ENCODE measurements at places on chromosomes 5 and 9.

- no peak for DNase-seq
These were observed 1123.8 kb upstream of the CDH6 start for GRCh38 chr5:30069441-30070263.

- no peak for DNase-seq
These were observed 118.1 kb downstream of the WNK2 start for GRCh38 chr9:93301911-93302541.

DNA sequence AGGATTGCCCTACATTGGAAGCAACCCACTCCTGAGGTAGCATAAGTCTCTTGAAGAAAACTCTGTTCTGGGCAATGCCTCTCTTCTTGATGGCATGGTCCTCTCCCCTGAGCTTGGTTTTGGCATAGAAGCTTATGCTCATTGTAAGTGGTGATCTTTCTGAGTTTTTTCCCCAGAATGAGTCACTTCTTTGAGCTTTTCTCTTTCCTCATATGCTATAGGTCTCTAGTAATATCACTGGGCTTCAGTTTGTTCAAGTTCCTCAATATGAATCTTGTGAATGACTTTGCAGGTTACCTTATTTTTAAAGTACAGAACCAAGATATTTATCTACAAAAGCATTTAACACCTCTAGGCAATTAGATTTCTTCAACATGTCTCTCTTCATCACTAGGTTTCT lies 76.5 kb upstream of the ATG10 start:
- DNase-seq, result no peak

DNA sequence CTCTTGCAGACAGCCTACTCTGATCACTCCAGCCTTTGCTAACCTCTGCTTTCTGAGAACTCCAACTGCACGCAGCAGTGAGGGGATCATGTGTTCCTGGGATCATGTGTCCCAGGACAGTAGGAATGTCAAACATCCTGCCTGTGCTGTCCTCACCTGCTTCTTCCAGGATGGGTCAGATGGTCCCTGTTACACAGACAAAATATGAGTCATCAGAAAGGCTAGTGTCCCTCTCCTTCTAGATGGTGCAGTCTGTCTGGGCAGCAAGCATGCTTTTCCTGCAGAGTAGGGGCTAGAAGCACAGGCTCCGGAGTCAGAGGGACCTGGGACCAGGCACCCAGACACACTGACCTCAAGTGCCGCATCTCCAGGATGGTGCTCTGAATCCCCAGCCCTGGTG lies 20.1 kb upstream of the SLC25A48 start:
- no peak for DNase-seq

DNA sequence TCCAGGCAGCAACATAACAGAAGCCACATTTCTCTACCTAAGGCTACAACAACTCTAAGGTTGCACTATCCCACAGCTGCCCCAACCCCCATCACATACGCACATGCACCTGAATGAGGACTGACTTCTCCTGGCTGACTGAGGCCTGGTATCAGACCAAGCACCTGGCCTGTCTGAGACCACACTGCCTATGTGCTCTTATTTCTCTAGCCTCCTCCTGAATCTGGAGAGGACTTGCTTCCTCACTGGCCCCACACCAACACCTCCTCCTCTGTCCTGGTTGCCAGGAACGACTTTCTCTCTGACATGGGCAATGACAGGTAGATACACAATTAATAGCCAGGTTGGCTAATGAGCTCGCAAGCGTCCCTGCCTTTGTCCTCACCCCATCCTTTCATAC lies 14.9 kb upstream of the VDAC1 start:
- no peak for DNase-seq

DNA sequence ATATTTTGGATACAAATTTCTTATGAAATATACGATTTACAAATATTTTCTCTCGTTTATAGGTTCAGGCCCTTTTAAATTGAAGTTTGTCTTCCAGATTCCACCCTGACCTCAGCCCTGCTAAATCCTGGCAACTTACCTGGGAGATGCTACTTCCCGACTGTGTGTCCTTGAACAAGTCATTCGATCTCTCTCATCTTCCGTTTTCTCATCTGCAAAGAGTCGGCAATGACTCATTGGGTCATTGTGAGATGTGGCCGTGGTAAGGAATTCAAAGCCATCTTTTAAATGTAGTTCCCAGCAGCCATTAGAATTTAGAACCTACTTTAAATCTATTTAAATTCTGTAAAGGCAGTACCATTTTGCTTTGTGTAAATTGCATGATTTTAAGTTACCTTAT lies 72.5 kb downstream of the LHX2 start:
- DNase-seq, result no peak

DNA sequence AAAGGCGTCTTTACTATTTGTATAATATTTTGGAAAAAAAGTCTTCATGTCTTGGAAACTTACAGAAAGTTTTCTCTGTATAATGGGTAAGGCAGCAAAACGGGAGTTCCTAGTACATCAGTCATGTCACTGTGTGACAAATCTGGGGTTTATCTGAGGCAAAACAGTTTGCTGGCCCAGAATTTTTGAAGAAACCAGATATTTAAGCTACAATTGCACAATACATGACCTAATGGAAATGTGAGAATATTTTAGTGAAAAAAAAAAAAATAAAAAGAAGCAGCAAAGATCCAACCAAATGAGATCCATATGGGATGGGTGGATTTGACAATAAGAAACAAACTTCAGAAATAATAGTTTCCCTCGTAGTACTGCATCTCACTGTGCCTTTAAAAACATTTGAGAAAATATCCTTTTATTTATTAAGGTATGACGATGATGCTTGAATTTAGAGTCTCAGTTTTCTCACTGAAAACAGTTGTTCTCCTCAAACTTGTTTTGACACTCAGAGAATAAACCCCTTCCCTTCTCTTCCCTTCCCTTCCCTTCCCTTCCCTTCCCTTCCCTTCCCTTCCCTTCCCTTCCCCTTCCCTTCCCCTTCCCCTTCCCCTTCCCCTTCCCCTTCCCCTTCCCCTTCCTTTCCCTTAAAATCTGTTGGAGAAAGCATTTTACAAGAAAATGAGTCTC lies 180.5 kb upstream of the TUT7 start:
- no peak for DNase-seq

DNA sequence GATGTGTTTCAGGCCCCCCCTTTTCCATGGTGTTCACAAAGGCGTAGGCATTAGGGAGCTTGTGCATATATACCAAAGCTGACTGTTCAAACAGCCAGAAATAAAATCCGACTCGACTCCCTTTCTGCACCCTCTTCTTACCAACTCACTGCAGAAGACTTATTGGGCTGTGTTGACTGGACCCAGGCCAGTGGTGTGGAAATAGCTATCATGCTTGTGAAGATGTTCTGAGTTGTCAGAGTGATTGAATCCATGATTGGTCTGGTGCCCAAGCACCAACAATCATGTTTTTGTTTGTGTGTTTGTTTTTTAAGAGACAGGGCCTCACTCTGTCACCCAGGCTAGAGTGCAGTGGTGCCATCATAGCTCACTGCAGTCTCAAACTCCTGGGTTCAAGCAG lies 21.6 kb downstream of the TJP2 start:
- no peak for DNase-seq

GRCh38 chr9:109256336-109256735 lies 64.5 kb downstream of the EPB41L4B start:
- no peak for DNase-seq

GRCh38 chr5:149832636-149833035 lies 102.5 kb downstream of the PPARGC1B start:
- DNase-seq, result no peak

GRCh38 chr5:93070938-93071337 lies 510.1 kb downstream of the NR2F1-AS1 start:
- DNase-seq, result no peak

DNA sequence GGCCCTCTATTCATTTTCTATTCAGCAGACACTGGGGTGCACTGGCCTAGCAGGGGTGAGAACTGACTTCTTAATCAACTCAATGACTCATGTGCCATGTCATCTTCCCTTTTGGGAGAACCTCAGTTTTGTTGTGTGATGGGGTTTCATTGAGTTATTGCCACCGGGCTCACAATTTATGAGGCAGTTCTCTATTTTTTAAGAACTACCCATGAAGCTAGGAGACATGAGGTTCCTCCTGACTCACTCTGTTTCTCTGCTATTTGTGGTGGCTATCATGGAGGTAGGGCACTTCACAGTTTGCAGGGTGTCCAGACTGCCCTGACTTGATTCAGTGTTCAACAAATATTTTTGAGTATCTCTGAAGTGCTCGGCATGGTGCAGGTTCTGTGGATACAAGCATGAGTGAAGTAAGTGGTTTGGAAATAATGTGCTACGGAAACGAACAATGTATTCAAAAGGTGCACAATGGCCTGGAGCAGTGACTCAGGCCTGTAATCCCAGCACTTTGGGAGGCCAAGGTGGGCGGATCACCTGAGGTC lies 39.3 kb downstream of the SPARC start:
- DNase-seq, result no peak

DNA sequence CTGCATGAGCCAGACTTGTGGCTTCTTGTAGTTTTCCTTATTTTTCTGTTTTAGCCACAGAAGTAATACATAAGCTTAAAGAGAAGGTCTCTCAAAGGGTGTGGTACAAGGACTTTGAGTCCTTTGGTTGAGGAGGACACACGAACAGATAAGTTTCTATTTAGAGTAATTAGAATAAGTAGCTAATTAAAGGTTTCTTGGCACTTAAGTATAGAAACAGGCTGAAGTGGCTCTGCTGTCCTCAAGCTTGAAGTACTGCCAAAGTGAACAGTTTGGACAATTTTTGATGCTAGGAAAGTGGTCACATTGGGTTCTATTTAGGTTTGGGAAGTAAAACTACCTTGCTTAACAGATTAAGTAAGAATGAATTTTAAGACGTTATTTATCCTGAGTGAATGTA lies 278.3 kb upstream of the MPDZ start:
- no peak for DNase-seq

DNA sequence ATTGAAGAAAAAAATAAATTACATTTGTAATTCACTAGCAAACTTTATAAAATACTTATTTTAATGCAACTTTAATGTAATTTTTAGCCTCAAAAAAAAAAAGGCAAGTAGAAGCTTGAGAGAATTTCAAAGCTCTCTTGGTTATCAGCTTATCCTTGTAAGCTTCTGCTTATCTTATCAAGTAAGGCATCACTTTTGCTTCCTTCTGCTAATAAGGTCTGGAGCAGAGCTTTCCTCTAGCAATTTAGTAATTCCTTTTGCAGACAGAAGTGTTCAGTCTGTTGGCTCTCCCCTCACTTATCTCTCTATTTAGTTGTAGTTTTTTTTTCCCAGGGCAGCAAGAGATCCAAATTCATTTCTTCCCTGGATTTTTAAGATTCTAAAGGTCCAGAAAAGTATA lies 525.0 kb downstream of the ISL1 start:
- DNase-seq, result no peak

DNA sequence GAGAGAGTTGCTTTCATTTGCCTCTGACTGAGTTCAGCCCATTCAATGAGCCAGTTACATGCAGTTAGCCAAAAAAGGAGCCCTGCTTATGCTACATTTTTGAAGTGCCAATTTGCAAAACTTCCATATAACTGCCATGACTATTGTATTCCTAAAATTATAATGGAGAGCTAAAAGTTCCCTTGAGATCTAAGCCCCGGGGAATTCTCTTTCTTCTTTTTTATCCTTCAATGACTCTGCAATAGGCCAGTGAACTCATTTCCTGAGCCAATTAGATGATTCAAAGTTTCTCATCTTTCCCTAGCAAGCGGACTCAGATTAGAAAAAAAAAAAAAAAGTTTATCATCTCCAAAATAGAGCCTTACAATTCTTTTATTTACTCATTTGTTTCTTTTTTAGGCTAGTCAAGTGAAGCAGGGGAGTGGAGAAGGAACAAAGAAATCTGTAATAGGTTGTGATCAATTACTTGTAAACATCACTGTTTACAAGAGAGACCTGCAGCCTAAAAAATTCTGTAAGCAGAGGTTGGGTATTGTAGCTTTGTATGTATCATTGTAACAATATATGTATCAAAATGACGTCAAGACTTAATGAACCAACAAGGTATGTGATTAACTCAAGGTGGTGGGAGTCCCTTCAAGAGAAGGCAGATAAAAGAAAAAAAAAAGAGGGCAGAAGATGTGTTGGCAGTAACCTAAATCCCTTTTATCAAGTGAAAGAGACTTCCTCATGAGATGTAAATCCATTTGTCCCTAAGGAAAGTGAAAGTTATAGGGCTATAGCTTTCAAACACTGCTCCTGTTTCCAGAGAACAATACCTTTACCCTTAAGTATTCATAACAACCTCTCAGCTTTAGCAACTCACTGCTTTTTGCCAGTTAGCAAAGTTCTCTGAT lies 48.7 kb upstream of the HOMER1 start:
- DNase-seq, result no peak

- peak; percentile 47 for DNase-seq
These were observed 3.1 kb downstream of the ARHGEF39 start for GRCh38 chr9:35661756-35662350.

GRCh38 chr5:180631549-180632383 lies 17.6 kb downstream of the FLT4 start:
- DNase-seq, result no peak

- no peak for DNase-seq
These were observed 41.9 kb downstream of the TJP2 start for GRCh38 chr9:69215774-69216485.

DNA sequence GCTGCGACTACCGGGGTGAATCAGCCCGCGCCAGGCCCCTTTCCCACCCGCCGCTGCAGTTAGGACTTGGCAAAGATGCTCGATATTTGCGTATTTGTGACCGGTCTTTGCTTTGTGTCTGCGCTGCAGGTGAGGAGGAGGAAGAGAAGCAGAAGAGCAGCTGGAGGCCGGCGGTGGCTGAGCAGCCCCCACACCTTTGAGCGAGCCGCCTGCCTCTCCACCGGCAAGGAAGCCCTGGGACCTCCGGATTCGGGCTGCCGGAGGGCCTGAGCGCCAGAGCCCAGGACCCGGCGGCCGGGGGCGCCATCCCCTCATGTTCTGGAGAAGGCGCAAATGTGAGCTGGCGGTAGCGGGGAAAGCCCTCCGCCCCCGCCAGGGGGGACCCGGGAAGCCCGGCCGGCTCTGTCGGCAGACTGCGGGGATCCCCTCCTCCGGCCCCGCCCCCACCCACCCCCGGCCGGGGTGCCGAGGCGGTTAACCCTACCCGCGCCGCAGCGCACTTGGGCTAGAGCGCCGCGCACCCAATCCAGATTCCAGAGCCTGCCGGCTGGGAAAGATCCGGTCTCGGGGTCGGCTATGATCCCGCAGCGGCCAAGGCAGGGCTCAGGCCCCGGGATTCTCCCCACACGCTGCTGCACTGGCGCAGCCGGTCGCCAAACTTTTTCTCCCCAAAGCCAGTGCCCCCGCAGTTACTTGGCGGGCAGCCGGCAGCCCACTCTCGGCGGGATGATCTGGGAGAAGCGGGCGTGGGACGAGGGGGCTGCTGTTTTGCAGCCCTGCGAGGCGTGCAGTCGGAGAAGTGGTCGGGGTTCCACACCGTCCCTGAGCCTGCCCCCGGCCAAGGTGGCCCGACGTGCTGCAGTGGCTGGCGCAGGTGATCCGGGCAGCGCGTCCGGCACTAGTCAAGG lies 800 bp upstream of the KCNN2 start:
- no peak for DNase-seq

- no peak for DNase-seq
These were observed 124.6 kb downstream of the ROR2 start for GRCh38 chr9:91825422-91825821.

- no peak for DNase-seq
These were observed 9.0 kb upstream of the FAF2 start for GRCh38 chr5:176438959-176439757.

- peak; percentile 17 for DNase-seq
These were observed 62.3 kb downstream of the CXXC5 start for GRCh38 chr5:139710319-139711066.

Data from activated CD4-positive, alpha-beta T cell treated with anti-CD3 and anti-CD28 coated beads, Interleukin-2, Interleukin-6, amounts not matched to agents 100 ng/mL and 50 ng/mL, durations not matched to agents 16 hours and 8 hours (primary cell).